ENCODE measurements at places on chromosomes 1 and 21.

- no peak for DNase-seq
These were observed 20.5 kb downstream of the ARID4B start for GRCh38 chr1:235307158-235308124.

GRCh38 chr1:167663002-167663772 lies 33.2 kb downstream of the RCSD1 start:
- DNase-seq, result no peak

DNA sequence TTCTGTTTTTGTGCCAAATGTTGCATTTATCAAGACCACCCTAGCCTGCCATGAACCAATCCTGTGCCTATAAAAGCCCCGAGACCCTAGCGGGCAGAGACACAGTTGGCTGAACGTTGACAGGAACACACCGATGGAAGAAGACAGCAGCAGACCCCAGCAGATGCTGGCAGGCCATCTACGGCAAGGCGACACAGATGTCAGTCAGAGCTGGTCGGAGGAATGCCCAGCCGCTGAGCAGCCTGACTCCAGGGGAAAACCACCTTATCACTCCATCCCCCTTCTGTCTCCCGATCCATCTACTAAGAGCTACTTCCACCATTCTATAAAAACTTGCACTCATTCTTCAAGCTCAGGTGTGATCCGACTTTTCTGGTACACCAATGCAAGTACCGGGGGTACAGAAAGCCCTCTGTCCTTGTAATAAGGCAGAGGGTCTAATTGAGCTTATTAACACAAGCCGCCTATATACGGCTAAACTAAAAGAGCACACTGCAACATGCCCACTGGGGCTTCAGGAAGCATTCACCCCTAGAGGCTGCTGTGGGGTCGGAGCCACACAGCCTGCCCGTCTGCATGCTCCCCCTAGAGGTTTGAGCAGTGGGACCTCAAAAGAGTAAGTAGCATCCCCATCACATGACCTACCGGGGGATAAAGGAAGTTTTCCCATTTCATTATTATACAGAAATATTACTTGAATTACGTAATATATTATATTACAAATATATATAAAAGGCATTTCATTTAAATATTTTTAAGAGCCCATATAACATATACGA lies 1156.3 kb upstream of the B3GALT2 start:
- no peak for DNase-seq

- no peak for DNase-seq
These were observed 8.7 kb downstream of the FAM131C start for GRCh38 chr1:16064536-16065268.

GRCh38 chr1:201296352-201296751 lies 13.0 kb downstream of the PKP1 start:
- no peak for DNase-seq

DNA sequence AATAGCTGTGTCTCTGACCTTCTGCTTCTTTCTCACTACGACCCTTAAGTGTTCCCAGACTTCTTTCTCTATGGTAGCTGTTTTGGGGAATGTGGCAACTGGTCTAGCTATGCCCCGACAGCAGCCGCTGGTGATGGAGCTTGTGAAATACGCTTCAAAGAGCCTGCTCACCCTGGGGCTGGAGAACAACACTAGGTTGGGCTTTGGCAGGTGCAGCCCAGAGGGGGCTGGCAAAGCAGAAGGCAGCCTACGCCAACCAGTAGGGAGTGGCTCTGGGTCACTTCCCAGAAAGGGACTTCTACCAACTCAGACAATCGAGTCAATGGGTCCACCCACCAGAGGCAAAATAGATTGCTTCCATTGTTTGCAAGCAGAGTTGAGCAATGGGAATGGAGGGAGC lies 262.8 kb downstream of the LMO4 start:
- DNase-seq, result no peak

DNA sequence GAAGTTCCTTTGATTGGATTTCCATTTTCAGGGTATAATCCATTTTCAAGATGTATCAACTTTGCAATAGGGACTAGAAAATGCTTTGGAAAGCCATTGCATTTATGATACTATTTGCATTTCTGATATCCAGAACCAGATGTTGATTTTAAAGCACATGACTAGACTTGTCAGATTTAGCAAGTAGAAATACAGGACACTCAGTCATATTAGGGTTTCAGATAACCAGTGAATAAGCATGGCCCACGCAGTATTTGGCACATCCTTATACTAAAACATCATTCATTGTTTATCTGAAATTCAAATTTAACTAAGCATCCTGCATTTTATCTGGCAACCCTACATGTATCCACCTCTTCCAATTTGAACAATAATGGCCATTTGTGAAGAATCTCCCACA lies 113.3 kb upstream of the DPT start:
- DNase-seq, result no peak

DNA sequence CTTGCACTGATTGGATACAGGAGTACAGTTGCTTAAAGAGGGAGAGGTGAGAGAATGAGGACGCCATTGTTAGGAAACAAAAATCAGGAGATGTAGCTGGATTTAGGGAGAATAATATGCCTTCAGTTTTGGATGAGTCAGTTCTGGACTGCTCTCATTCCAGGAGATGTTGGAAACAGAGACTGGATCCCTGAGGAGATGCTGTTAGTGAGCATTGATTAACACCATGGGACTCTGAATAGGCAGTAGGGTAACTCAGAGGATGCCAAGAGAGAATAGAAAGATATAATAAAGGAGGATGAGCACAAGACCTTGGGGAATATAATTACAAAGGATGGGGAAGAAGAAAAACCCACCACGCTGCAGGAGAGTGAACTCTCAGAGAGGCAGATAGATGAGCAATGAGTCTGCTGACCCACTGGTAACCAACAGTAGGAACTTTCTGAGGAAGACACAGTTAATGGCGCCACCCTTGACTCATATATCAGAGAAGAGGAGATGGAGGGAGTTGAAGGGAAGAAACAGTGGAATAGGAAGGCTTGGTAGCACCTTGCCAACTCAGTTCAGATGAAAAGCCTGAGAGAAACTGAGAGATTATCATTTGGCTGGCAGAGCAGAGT lies 10.5 kb downstream of the KCNJ15 start:
- no peak for DNase-seq

DNA sequence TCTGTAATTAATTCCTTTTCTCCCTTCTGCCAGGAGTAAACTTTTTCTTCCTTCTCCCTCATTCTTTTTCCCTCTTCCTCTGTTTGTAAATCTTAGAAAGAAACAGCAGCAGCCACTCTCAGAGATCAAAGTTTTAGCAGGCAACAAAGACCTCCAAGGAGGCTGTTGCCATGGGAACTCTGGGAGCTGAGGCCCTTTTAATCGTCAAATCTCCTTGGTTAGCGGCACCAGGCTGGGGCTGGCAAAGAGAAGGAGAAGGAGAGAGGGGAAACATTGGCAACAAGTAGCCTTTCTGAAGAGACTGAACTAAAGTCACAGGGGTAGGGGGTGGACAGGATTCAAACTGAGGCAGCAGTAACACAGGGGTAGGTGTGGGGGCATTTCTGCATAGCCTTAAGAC lies 25.2 kb downstream of the ILDR2 start:
- no peak for DNase-seq

DNA sequence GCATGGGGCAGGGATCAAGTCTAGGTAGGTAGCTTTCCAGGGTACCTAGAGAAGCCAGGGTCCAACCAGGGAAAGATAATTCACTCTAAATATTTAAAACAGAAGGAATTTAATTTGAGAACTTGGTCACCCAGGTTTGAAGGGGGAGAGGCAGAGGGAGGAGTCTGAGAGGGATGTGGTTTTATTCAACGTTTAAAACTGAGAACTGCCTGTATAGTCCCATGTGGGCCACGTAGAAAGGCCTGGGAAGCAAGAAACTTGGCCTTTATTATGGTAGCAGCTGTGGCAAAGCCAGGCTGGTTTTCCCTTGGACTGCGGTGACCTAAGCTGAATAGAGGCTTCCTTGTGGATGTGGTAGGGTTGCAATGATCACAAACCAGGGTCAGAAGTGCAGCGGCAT lies 42.0 kb upstream of the DUSP10 start:
- no peak for DNase-seq

DNA sequence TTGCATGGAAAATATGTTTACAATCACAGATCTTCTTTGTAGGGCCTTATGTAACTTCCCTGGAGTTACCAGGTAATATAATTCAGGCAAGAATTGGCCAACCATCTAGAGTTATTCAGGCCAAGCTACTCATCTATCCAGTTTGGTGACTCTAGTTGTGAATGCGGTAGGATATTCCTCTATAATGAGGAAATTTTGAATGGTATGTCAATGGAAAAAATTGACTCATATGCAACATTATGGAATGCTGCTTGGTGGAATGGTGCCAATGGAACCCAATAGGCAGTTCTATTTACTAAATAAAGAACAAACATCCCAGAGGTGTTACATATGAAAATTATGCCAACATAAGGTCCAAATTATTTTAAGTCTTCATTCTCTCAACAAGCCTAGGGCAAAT lies 5.6 kb upstream of the TNFSF18 start:
- DNase-seq, result no peak

DNA sequence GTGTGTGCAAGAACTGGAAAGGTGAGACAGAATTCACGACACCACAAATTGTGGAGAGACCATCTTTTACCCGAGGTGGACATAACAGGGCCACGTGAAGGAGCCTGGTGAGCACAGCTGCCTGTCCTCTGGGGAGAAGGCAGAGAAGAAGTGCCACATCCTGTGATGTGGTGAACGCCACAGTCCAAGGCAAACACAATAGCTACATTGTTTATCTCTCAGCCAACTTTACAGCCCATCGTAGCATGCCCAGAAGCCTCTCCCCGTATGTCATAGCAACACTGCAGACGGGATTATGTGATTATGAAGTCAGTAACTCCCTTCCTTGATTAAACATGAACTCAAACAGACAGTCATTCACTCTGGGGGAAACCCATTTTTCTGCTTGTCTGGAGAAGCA lies 612.2 kb downstream of the SMYD3 start:
- DNase-seq, result no peak

GRCh38 chr1:201329801-201330200 lies 46.5 kb downstream of the PKP1 start:
- DNase-seq, result no peak

- no peak for DNase-seq
These were observed 4.9 kb downstream of the NIPAL3 start for GRCh38 chr1:24420547-24420946.

- DNase-seq, result no peak
These were observed 20.3 kb upstream of the TIAM1 start for GRCh38 chr21:31364253-31364945.

- DNase-seq, result no peak
These were observed 534.5 kb downstream of the PTPRC start for GRCh38 chr1:199173356-199173755.

DNA sequence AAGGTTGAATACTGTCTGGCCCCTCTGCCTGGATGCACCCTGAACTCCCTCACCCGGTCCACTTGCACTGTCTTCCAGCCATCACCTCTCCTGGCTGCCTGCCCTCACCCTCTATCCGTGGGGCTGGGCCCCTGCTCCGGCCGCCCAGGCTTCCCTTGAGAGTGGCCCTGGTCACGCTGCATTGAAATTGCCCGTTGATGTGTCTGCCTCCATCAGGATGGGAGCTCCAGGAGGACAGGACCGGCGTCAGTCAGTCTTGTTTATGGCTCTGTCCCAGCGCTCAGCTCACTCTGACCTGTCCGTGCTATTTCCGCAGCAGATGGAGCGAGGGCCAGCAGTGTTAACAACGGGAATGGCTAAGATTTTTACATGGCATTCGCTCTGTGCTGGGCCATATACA lies 34.9 kb downstream of the FOXO6 start:
- DNase-seq, result no peak

GRCh38 chr1:33330361-33330890 lies 9.5 kb upstream of the A3GALT2 start:
- DNase-seq, result no peak

GRCh38 chr1:192936313-192937018 lies 122.7 kb downstream of the UCHL5 start:
- DNase-seq, result no peak

DNA sequence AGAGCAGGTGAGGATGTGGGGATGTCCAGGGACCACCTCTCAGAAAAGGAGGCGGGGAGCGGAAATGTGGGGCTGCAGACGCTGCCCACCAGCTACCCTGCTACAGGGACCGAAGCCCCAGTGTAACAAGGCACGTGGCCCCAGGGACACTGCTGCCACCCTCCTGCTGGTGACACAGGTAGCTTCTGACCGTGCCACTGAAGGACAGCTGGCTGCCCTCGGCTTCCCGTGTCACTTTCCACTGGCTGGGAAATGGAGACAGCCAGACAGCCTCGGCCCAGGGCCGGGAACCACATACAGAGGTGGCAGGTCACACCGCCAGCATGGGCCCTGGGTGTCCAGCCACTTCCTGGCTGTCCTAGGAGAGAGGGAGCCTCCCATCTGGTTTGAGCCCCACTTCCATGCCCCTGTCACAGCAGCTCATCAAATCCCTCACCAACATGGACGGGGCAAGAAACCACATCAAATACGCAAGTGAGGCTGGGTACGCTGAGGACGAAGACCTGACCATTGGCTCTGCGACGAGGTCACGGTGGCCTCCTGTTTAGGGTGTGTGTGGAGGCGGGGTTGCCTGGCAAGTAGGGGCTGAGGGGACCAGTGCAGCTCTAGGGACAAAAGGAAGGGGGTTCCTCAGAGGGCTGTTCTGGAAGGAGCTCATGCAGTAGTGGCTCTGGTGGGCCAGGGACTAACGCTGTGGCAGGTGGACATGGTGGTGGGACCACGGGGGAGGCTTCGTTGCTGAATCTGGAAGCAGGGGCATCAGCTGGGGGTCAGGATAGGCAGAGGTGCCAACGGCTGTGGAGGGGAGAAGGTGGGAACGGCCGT lies 5.0 kb downstream of the PEX10 start:
- DNase-seq, result no peak

- DNase-seq, result no peak
These were observed 253.1 kb upstream of the IRF2BP2 start for GRCh38 chr1:234862944-234863515.

GRCh38 chr1:8712413-8713231 lies 104.8 kb downstream of the RERE start:
- DNase-seq, result no peak

- DNase-seq, result no peak
These were observed 16.6 kb downstream of the NOC2L start for GRCh38 chr1:942411-942821.

DNA sequence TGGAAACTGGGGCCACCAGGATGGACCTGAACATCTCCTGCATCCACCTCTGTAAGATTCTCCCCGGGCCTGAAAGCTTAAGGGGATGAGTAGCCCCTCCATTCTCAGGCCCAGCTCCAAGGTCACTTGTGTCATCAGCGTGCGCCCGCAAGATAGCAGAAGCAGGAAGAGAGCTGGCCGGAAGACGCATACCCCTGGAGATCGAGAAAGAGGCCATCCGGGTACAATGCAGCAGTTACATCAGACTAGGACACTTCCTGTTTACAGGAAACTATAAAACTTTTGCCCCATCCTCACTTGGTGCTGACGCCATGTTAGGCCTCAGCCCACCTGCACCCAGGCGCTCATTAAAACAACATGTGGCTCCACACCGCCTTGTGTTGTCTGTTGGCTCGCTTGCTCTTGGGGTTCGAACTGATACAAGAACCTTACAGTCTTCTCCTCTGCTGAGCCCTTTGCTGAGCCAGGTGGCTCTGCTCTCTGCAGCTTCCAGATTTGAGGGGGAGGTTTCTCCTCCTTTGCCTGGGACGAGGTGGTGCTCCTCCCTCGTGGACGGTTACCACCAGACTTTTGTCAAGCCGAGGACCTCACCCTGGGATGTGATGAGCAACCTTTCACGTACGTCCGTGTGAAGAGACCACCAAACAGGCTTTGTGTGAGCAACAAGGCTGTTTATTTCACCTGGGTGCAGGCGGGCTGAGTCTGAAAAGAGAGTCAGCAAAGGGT lies 277.5 kb upstream of the C1orf174 start:
- DNase-seq, result no peak

Data from GM12892 (cell line).